ENCODE measurements at places on chromosomes 3 and 15.

GRCh38 chr3:10090179-10090578 is 17.9 kb downstream of the FANCD2OS start:
- no peak for DNase-seq

DNA sequence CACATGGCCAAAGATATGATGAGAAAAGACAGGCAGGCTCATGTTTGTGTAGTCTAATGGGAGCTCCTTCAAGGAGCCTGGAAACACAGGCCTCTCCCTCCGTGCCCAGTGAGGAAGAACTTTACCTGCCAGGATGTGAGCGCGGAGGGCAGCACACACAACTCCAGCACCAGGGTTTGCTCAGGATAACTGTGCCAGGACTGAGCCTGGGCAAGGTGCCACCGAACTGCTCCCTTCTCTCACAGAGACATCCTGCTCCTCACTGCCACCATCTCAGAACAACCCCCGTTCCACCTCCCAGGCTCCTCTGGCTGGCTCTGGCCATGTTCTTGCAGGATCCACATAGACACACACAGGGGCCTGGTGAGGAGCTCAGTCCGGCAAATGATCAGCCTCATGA is 87.4 kb downstream of the NUP210 start:
- no peak for DNase-seq

GRCh38 chr15:60002528-60003218 is 1.4 kb upstream of the FOXB1 start:
- DNase-seq: no peak

GRCh38 chr3:140187656-140188221 is 252.8 kb downstream of the CLSTN2 start:
- DNase-seq: peak; percentile 35

DNA sequence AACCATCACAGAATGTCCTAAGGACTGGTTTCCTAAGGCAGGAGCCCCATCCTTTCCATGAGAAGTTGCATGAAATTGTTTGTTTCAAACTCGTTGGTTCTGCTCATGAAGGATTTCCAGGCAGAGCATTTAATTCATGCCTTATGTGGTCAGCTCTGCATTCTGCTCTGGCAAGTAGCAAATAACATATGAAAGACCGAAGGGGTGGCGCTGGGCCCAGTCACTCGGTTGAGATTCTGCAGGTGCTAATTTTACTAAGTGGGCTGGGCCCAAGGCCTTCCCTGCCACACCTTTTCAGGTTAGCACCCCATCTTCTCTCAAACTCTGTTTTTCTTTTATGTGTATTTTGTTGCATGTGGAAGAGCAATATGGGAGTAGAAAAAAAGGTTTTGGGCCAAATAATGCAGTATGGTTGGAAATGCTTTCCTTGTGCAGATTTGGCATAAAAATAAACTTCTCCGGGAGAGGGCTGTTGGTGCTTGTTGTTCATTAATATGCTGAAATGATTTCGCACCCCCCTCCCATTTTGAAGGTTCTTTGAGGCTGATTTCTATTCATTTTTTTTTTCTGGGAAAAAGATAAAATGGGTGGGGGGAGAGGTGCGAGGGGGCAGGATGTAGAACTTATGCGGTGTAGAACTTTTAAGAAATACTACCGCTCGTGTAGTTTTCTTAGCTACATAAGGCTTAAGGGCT is 182.9 kb upstream of the FEZF2 start:
- no peak for DNase-seq

DNA sequence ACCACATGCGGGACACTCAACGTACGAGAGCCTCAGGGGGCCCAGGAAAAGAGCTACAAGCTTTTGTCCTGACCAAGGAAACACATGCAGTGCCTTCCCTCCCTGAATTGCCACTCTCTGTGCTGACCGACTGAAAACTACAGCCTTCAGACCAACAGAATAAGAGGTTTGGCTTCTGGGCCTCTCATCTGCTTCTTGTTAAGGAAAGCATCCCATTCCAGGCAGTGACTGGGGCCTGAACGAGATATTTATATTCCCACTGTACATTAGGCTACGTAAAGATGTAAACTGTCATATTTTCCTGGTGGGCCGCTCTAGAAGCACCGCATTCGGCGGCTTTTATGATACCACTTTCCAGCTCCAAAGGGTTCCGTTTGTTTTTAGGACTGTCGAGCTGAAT is 208.9 kb upstream of the TPM1 start:
- no peak for DNase-seq

DNA sequence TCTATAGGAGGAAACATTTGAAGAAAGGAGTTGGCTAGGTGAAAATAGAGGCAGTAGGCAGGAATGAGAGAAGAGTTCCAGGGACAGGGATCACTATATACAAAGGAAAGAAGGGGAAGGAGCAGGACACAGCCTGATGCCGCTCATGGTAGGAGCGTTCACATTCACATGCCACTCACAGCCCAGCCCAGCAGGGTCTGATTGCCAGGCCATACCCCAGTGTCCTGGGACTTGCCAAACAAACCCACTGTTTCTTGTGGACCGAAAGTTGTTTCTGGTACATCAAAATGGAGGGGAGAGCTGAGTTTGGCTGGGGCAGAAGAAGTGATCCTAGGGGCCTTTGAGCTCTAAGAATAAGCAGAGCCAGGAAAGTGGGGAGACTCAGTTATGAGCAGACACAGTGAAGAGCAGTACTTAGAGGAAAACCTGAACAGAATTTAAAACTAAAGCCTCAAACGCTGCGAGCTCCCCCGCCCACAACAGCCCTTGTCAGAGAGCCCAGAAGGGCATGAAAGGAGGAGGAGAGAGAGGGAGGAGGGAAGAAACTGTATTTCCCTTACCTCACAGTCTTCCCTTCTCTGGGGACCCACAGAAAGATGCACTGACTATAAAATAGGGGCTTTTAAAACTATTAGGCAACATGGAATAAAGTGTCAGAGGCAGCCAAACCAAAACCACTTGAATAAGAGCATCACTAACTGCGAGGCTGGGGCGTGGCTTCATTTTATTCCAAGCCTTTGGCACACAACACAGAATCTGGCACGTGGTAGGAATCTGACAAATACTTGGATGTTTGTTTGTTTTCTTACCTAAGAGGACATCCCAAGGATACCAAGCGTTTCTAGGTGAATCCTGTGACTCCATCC is 129.0 kb downstream of the RPL22L1 start:
- DNase-seq: no peak

GRCh38 chr3:66989860-66990696 is 8.0 kb upstream of the KBTBD8 start:
- no peak for DNase-seq

- no peak for DNase-seq
Measured at GRCh38 chr3:16816048-16816780, 68.5 kb upstream of the PLCL2 start.

DNA sequence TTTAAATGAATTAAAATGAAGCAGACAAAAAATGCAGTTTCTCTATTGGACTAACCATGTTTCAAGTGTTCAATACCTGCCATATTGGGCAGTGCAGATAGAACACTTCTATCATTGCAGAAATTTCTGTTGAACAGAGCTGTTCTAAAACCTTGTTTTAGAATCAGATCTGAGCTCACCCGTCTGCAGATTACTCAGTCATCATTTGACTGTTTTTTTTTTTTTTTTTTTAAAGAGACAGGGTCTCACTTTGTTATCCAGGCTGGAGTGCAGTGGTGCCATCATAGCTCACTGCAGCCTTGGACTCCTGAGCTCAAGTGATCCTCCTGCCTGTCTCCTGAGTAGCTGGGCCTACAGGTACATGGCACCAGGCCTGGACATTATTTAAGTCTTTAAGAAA is 128.7 kb downstream of the APBA2 start:
- no peak for DNase-seq

GRCh38 chr15:38254051-38254883 is 1.6 kb downstream of the SPRED1 start:
- DNase-seq: peak; percentile 62

DNA sequence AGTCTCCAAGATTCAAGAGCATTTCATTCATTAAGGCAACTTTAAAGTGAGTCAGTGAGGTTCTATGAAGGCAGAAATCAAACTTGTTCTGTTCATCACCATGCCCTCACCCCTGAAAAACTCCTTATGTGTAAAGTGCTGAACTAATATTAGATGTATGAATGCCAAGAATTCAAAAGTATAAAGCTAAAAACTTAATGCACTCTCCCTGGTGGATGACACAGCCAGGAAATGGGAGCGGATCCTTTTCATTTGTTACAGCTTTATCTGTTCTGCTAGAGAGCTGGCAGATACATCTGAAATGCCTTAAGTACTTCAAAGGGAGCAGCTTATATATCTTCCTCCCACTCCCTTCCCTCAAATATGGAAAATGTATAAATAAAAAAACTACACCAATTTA is 8.2 kb downstream of the TXNRD3 start:
- DNase-seq: no peak

DNA sequence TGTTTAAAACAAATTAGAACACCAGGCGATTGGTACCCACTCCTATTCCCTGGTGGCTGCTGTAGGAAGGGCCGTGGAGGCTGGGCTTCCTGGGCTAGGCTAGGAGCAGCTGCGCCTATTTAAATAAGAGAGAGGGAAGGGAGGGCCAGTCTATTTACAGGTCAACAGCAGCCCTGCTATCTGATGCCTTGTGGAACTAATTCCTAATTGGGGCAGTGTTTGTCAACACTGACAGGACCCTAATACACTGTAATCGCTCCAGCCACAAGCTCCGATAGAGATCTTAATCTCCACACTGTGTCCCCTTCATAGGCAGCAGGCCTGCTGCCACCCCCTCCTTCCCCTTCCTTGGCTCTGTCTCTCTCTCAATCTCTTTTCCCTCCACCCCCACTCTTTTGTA is 116.9 kb upstream of the SOX14 start:
- peak; percentile 22 for DNase-seq

DNA sequence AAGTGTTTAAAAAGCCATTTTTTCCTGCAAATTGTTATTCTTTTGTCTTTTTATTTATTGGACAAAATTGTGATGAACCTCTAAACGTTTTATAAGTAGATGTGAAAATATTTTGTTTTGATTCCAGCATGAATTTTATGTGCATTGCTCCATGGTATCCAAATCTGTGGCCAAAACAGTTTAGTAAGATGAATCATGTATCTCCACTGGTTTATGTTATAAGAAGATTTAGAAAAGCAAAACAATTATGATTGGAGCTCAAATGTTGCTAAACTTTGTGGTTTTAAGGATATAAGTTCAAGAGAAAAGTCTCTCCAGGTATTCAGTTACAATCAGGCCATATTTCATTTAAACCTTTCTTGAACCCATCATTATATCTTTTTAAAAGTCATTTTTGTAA is 80.9 kb downstream of the NECTIN3 start:
- no peak for DNase-seq

GRCh38 chr3:150751781-150752263 is 11.1 kb downstream of the SIAH2 start:
- no peak for DNase-seq

- DNase-seq: no peak
Measured at GRCh38 chr15:85880501-85881190, 85.9 kb upstream of the KLHL25 start.

- no peak for DNase-seq
Measured at GRCh38 chr3:8838765-8839423, 69.5 kb upstream of the OXTR start.

- DNase-seq: no peak
Measured at GRCh38 chr3:66075281-66075680, 36.6 kb upstream of the MAGI1 start.

DNA sequence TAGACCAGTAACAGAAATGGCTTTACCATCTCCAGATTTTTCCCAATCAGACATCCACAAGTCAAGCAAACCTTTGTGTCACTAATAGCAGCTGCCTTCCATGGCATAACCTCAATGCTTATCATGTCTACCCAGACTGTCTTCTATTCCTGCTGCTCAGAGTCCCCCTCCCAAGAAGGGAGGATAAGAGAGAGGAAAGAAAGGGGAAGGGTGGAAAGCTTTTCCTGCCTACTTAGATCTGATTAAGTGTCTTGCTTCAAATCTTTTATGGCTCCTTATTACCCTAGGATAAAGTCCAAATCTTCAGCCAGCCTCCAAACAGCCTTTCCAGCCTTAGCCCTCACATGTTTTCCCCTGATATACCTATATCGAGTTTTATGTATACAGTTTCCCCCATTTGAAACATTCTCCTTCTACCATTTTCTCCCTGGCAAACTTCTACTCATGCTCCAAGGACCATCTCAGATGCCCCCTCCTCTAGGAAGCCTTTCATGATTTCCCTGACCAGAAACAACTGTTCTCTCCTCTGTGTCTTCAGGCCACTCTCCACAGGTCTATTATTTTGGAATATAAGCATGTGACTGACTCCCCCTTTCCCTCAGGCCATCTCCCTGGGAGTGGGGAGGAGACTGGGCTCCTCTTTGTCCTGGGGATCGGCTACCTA is 7.9 kb upstream of the SSUH2 start:
- DNase-seq: no peak

DNA sequence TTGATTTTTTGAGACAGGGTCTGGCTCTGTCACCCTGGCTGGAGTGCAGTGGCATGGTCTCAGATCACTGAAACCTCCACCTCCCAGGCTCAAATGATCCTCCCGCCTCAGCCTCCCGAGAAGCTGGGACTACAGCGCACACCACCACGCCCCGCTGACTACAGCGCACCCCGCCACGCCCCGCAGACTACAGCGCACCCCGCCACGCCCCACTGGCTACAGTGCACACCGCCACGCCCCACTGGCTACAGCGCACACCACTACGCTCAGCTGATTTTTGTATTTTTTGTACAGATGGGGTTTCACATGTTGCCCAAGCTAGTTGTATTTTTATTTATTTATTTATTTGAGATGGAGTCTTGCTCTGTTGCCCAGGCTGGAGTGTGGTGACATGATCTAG is 35.6 kb downstream of the SLC51A start:
- DNase-seq: no peak

DNA sequence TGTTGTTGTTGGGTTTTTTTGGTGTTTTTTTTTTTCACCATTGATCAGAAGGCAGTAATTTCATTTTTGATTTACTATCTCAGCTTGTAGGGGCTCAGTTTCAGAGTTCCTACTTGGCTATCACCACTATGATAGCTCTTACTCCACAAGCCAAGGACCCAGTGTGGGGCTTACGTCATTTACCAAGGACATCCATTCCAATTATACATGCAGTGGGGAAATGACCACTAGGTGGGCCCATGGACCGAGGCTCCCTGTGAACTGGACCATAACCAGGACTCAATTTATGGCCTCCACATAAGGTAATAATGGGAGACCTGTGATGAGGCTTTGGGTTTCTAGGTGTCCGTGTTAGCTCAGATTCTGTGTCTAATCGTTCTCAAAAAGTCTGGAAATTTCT is 67.5 kb upstream of the CACNA1D start:
- no peak for DNase-seq

DNA sequence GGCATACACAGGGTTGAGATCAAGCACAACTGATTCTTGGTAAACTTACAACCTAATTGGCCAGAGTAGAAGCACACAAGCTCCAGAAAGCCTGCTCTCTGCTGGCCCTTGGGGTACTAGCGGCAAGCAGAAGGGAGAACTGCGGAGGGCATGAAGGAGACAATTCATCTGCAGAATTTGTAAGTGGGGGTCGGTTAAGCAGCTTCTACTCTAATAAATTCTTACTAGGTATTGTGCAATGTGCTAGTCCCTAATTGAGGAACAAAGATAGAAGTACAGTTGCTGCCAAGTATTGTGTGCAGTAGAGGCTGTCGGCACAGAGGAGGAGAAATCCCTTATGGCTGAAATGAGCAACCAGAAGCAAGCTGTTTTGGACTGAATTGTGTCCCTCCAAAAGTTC is 91.2 kb upstream of the VEPH1 start:
- DNase-seq: no peak

GRCh38 chr3:87755852-87756251 is 303.0 kb downstream of the CGGBP1 start:
- DNase-seq: no peak

Data from SHP77 treated with DMSO at 0.1 percent for 48 hours (cell line).